ENCODE measurements at places on chromosomes 11 and 22. TPM values are rescaled to one million over a fixed set of nuclear protein-coding genes. Genes with fewer than 3 reads are reported as not detected.

GRCh38 chr11:102332611-102332994 lies 14.4 kb upstream of the BIRC2 start:
- DNase-seq: no peak

GRCh38 chr11:69645801-69646492 lies 5.0 kb downstream of the CCND1 start:
- no peak for DNase-seq

Gene TTC12
- 49.1 TPM for total RNA-seq

Gene RASD2
- total RNA-seq: 0.14 TPM

Gene ZBTB16
- not detected for total RNA-seq
